ENCODE measurements at places on chromosomes 11 and 22.

DNA sequence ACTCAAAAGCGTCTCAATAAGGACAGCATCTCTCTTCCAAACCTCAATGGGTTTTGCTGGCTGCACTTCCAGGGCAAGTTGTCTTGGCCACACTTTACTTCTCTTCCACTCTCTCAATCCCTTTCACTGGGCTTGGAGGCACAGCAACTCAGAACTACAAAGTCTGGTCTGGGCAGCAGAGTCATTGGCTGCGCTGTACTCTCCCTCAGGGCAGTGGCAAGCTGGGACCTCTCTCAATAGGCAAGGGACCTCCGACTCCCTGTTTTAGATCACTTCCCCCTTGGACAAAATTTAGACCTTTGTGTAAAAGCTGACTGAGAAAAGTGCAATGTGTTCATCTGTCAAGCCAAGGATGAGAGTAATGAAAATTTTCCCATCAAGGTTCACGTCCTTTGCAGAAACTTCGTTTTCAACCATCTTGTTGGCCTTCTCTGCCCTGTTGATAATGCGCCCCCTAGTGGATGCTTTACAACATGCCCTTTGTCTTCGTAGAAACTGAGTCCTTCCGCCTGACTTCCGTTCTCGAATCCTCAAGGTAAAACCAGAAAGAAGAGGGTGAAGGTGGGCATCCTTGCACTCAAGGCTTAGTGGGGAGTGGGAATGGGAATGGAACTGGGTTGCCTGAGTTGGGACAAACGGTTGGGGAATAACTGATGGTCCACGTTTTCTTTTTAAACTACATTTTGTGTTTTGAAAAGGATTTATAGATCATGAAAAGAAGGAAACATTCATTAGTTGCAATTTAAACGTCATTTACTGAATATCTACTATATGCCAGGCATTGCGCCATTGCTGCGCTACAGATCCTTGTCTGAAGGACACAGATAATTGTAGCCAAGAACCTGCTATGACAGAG lies 99.1 kb downstream of the CD44 start:
- DNase-seq = no peak

DNA sequence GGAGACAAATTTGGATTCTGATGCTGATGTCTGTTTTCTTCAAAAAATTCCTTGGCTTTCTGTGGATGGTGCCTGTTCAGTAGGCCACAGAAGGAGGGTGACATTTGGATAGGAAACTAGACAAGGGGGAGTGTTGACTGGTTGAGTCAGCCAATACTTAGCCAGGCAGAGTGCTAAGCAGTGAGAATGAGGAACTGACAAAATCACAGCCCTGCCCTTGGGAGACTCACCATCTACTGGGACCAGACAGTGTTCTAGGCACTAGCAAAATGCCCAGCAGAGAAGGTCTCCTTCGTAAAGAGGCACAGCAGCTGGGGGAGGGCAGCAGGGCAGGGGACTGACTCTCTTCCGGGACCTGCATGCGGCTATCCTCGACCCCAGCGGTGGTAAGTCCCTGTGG lies 190.2 kb downstream of the DSCAML1 start:
- no peak for DNase-seq

DNA sequence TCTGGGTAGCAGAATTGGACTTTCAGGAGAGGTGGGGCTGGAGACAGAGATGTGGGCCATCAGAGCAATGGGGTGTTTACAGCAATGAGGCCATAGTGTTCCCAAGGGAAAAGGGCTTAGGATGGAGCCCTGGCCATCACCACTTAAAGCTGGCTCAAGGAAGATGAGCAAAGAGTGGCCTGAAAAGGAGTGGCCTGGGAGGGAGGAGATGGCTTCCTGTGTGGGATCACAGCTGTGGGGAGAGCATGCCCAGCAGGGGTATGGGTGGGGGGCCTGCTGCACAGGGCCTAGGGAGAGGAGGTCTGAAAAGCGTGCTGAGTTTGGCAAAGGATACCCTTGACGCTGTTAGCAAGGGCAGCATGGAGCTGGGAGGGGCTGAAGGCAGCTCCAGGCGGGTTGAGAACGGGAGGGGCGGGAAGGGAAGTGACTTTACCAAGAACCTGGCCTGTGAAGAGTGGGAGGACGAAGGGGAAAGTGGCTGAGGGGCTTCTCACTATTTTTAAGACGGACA lies 13.9 kb downstream of the LRRC32 start:
- DNase-seq = no peak

DNA sequence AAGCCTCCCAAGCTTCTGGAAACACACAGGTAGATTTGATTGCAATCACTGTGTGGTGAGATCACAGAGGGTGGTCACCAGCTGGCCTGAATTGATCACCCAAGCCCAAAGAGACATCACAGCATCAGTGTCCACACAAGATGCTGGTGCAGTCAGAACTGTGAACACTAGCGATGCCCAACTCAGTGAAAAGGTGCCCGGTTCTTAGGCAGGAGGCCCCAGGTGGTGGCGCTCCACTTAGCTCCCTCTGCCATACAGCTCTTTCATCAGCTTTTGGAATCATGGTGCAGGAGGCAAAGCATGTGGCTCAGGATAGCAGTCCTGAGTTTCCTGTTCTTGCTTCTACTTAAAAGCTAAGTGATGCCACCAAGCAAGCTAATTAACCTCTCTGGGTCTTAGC lies 11.1 kb downstream of the DGCR2 start:
- DNase-seq = no peak

GRCh38 chr11:65976216-65977176 lies 15.0 kb downstream of the SART1 start:
- no peak for DNase-seq

- no peak for DNase-seq
These were observed 9.8 kb downstream of the YAP1 start for GRCh38 chr11:102119997-102120396.

GRCh38 chr11:86947541-86947940 lies 7.7 kb downstream of the FZD4 start:
- DNase-seq = no peak

- no peak for DNase-seq
These were observed 26.9 kb upstream of the TBCEL start for GRCh38 chr11:120996973-120997372.

GRCh38 chr22:47474895-47475294 lies 712.4 kb downstream of the TBC1D22A start:
- no peak for DNase-seq

GRCh38 chr22:27919942-27920755 lies 1.1 kb upstream of the PITPNB start:
- DNase-seq = no peak

DNA sequence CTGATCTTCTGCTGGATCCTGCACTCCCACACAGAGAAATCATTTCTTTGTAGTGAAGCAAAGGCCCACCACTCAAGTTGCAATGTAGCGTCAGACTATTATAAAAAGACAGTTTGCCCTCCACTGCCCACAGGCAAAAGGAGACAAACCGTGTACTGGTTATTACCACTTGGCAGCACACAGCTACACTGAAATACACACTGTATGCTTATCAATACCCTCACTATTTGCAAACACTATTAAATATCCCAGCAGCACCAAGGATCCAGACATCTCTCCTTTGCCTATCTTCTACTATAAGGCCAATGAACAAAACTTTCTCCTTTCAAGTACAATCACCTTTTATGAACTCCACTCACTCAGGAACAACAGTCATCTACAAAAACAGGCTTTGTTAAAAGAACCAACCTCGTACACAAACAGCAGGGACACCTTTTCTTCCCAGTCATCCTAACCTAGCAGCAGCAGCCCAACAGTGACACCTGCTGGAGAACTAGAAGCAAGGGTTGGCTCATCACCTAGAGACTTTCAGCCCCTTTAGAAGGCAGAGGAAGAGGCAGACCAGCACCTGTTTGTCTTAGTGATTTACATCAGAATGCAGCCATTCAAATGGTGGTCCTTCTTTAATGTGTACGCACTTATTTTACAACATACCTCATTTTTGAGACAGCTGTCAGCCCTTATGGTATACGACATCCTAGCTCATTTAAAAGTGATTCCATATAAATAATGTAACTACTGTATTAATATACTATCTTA lies 56.1 kb downstream of the AMBRA1 start:
- DNase-seq = no peak

- no peak for DNase-seq
These were observed 12.3 kb downstream of the MLC1 start for GRCh38 chr22:50072714-50073538.

GRCh38 chr11:87252869-87253268 lies 215.1 kb downstream of the TMEM135 start:
- DNase-seq = no peak

DNA sequence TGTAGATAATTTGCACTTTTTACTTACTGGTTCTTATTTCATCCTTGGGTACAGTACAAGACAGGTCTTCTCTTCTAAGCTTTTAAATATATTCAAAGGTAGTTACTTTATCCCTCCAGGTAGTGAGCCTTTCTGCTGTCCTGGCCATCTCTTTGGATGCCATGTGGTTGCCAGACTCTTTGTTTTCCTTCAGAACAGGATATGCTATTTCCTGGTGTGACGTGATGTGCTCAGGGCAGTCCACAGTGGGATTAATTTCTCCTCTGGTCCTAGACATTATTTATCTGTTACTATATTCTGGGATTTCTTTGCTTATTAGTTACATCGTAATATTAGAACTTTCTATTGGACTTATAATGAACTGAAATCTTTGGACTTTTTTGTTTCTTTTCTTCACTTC lies 63.7 kb downstream of the PPP6R3 start:
- no peak for DNase-seq

DNA sequence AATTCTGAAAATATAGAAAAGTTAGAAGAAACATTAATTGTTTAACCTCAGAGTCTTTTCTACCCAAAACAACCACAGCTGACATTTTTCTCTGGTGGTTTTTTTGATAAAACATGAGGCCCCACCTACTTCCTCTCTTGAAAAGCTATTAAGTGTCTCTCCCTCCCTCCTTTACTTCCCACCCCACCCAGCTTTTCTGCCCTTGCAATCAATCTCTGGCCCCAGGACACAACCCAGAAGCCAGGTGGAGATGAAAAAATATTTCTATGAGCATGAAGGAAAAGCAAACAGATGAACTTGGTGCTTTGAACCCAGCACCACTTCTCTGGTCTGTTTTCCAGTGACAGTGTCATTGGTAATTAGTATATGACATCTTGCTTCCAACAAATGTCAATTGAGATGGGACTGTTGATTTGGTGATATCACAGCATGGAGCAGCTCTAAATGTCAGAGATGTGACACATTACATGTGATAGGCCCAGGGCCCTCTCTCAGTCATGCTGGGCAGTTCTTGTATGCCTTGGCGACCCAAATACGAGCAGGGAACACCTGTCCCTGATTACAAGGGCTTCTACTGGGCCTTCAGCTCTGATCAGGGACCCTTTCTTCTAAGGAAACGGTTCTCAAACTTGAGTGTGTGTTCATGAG lies 23.9 kb upstream of the TMPRSS13 start:
- no peak for DNase-seq

- no peak for DNase-seq
These were observed 29.4 kb downstream of the PPP2R1B start for GRCh38 chr11:111736621-111737443.

GRCh38 chr11:33273656-33274055 lies 16.5 kb downstream of the HIPK3 start:
- no peak for DNase-seq

DNA sequence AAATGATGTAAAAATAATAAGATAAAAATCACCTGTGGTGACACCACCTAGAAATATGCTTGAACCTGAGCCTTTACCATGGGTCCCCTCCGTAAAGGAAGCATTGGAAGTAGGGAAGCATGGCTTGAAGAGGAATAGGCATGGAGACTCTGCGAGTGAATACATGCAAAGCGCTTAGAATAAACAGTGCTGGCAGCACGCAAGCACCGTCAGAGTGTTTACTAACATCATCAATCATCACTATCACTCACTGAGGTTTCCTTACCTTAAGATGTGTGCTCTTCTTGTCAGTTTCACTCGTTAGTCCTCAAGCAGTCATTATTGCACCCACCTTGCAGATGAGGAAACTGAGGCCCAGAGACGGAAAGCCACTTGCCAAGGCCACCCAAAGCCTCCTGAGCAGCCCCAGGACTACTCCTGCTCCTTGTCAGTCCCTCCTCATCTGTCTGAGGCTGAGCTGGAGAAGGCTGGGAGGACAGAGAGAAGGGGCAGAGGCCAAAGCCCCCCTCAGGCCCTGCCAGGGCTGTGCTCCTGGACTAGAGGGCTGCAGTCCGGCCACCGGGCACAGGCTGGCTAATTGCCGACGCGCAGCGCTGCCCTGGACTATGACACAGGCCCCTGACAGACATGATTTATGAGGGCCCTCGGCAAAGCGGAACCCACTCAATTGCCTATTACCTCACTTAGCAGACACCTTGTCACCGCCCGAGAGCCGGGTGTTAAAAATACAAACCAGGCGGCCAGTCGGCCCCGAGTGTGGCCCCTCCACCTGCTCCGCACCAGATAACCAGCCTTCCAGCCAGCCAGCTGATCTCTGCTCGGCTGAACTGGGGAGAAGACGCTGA lies 168.9 kb downstream of the MN1 start:
- DNase-seq = no peak

- no peak for DNase-seq
These were observed 116.8 kb downstream of the BUD13 start for GRCh38 chr11:116656011-116656410.
